Stimulated activated CD4-positive, alpha-beta T cell treated with anti-CD3 and anti-CD28 coated beads, Interleukin-1b, Interleukin-23, amount 100 ng/mL, for 1 hour (primary cell): ENCODE measurements at places on chromosomes 5 and 9.

GRCh38 chr5:162248107-162248713 lies 180.6 kb downstream of the GABRG2 start:
- DNase-seq, result no peak

DNA sequence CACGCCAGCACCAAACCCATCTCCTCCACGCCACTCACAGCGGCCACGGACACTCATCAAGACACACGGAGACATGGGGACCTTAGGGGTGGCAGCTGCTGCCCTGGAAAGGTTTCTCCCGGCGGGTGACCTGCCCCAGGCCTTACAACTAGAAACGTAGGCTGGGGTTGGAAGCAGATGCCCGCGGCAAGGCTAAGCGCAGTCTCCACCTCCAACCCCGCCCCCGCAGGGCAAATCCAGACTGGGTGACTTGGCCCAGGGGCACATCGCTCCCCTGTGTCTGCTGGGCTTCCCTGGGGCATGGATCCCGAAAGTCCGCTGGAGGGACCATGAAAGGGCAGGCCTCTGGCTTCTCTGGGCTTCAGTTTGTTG lies 12.0 kb upstream of the ASS1 start:
- DNase-seq, result no peak

- DNase-seq, result no peak
Measured at GRCh38 chr9:107169796-107170195, 113.3 kb upstream of the RAD23B start.

GRCh38 chr5:113520429-113520828 lies 6.9 kb downstream of the YTHDC2 start:
- no peak for DNase-seq

- DNase-seq, result no peak
Measured at GRCh38 chr5:146290318-146290717, 48.3 kb upstream of the POU4F3 start.

DNA sequence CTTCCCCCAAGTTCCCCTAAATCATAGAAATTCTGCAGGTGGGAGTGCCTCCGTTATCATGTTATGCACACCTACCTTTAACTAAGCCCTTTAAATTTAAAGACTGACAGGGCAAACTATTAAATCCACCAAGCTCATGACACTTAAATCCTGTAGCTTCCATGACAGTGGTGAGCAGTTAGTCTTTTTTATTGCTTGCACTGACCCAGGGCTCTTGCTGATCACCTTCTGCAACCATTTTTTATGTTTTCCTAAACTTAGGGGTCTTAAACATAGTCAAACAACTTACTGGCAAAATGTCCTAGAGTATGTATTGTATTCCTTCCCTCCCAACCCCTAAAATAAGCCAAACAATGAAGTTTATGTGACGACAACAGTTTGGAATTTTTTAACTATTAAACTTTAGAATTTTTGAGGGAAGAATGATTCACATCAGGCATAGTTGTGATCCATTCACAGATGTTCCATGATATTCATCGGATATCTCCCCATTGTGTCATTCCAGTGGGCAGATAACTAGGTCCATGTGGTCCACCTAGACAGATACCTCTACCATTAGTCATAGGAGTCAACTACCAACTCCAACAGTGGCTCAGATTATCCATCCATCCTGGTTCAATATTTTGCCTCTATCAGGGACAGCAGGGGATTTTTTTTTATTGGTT lies 283.1 kb downstream of the ADAMTS6 start:
- DNase-seq, result no peak

DNA sequence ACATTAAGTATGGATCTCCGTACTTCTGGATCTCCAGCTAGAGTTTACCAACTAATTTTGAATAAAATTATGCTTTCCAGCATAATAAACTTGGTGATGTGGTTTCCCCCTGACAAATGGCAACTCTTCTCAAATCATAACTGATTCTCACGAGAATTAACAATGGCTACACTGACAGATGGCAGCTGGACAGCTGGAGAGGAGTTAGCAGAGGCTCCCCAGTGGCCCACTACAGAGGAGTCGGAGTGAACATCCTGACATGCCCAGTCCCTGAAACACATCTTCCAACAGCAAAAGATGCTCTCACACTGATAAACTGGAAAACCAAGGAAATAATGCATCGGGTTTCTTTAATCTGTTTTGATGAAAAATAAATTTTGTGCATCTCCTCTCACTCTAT lies 239.6 kb downstream of the MAN2A1 start:
- no peak for DNase-seq
